GM10248 (cell line): ENCODE measurements at places on chromosomes 16 and 17.

- no peak for DNase-seq
These were observed 44.8 kb downstream of the CDYL2 start for GRCh38 chr16:80759419-80760162.

DNA sequence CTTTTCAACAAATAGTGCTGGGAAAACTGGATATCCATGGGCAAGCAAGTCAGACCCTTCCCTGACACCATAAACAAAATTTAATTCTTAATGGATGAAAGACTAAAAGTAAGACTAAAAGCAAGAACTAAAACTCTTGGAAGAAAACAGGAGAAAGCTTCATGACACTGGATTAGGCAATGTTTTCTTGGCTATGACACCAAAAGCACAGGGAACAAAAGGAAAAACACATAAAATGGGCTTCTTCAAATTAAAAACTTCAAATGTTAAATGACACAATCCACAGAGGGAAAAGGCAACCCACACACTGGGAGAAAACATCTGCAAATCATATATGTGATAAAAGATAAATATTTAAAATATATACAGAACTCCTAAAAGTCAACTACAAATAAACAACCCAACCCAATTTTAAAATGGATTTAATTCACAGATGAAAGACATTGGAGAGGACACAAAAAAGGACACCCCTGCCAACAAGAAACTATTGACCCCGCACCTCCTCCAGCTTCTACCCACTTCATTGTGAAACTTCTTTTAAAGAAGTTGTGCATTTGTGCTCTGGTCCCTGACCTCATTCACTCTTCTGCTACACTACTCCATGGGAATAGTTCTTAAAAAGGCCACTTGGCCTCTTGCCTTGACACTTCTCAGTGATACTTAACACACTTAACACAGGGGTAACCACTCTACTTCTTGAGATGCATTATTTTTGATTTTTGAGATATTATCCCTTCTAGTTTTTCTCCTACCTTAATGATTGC lies 80.3 kb downstream of the TRIM37 start:
- no peak for DNase-seq

GRCh38 chr17:28643983-28644786 lies 773 bp downstream of the BLTP2 start:
- peak; percentile 57 for DNase-seq

GRCh38 chr16:87212026-87212425 lies 105.2 kb downstream of the C16orf95 start:
- no peak for DNase-seq

- no peak for DNase-seq
These were observed 19.5 kb downstream of the PMM2 start for GRCh38 chr16:8816967-8817655.

- DNase-seq = no peak
These were observed 57.0 kb downstream of the BMERB1 start for GRCh38 chr16:15491411-15491810.

DNA sequence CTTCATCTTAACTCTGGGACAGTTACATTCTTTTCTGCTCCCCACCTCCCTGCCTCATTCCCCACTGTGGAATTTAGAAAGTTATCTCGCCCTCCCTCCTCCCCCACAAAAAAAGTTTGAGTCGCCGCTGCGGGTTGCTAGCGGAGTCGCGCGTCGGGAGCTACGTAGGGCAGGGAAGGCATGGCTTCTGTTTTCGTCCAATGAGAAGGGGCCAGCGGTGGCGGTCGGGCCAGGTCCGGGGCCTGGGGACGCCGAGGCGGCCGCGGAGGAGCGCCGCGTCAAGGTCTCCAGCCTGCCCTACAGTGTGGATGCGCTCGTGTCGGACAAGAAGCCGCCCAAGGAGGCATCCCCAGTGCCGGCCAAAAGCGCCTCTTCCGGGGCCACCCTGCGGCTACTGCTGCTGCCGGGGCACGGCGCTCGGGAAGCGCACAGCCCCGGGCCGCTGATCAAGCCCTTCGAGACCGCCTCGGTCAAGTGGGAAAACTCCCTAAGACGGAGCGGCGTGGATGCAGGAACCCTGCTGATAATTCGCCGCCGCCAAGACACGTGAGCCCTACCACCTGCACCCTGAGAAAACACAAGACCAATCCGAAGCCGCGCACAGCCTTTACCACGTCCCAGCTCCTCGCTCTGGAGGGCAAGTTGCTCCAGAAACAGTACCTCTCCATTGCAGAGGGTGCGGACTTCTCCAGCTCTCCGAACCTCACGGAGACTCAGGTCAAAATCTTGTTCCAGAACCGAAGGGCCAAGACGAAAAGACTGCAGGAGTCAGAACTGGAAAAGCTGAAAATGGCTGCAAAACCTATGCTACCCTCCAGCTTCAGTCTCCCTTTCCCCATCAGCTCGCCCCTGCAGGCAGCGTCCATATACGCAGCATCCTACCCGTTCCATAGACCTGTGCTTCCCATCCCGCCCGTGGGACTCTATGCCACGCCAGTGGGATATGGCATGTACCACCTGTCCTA lies 8.9 kb downstream of the OR4D1 start:
- no peak for DNase-seq

GRCh38 chr16:82814059-82814458 lies 187.3 kb downstream of the CDH13 start:
- DNase-seq = no peak

- DNase-seq = no peak
These were observed 11.3 kb downstream of the MCRIP1 start for GRCh38 chr17:81821603-81822311.

GRCh38 chr17:49597928-49598655 lies 22.4 kb downstream of the NXPH3 start:
- no peak for DNase-seq

GRCh38 chr17:60846175-60846574 lies 168.5 kb downstream of the BCAS3 start:
- DNase-seq = no peak

- DNase-seq = no peak
These were observed 963.1 kb upstream of the GOT2 start for GRCh38 chr16:59697236-59697635.

GRCh38 chr17:17088541-17089525 lies 46.6 kb downstream of the MPRIP start:
- no peak for DNase-seq

GRCh38 chr16:89442990-89443726 lies 47.2 kb downstream of the ANKRD11 start:
- DNase-seq = no peak

GRCh38 chr17:76131692-76132573 lies 9.1 kb downstream of the FOXJ1 start:
- no peak for DNase-seq

DNA sequence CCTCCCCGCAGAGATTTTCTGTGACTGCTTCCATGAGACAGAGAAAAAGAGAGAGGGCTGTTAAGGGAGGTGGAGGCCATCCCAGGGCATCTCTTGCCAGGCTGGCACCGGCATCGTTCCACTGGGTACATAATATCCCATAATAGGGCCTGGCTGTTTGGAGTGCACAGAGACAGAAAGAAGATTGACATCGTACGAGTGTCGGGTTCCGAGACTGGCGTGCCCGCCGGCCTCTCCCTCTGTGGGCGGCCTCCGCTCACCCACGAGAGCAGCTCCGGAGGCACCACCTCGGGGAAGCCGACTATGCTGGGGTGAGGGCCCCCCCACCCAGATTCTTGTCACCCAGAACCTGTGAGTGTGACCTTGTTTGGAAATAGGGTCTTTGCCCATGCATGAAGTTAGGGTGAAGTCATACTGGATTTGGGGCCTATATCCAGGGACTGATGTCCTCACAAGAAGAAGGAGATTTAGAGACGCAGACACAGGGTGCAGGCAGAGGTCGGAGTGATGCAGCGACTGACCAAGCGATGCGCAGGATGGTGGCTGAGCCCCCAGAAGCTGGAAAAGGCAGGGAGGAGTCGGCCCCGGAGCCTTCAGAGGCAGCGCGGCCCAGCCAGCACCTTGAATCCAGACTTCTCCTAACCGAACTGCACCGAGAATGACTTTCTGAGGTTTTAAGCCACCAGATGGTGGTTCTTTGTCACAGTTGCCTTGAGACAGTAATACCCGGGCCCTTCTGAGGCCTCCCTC lies 101.8 kb upstream of the CIBAR2 start:
- DNase-seq = no peak

GRCh38 chr17:21243516-21244303 lies 9.5 kb downstream of the NATD1 start:
- DNase-seq = no peak

DNA sequence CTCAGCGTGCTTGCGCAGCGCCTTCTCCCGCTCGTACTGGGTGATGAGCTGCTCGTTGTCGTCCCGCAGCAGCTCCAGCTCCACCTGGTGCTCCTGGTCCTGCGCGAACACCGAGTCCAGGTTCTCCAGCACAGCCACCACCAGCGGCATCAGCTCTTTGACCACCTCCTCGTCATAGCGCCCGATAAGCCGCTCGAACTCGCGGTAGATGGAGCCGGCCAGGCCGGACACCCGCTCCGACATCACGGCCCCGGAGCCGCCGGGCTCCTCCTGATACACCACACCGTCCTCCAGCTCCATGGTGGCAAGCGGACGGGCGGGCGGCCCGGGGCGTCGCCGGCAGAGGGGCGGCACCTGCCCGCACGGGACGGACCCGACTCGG lies 320 bp downstream of the SPAG9 start:
- peak; percentile 56 for DNase-seq

DNA sequence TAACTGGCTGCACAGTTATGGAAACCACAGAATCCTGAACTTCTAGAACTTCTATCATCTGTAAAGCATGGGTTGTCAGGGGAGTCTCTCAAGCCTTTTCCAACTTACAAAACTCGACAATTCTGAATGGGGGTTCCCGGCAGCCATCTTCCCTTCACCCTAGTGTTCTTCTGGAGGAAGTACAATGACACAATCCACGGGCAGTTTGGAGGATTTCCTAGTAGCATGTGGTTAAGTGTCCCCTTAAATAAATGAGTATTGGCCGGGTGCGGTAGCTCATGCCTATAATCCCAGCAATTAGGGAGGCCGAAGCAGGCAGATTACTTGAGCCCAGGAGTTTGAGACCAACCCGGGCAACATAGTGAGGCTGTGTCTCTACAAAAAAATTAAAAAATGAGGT lies 2.1 kb downstream of the SLC16A6 start:
- peak; percentile 52 for DNase-seq

- DNase-seq = no peak
These were observed 2.0 kb upstream of the TMEM238L start for GRCh38 chr17:10805911-10806310.

DNA sequence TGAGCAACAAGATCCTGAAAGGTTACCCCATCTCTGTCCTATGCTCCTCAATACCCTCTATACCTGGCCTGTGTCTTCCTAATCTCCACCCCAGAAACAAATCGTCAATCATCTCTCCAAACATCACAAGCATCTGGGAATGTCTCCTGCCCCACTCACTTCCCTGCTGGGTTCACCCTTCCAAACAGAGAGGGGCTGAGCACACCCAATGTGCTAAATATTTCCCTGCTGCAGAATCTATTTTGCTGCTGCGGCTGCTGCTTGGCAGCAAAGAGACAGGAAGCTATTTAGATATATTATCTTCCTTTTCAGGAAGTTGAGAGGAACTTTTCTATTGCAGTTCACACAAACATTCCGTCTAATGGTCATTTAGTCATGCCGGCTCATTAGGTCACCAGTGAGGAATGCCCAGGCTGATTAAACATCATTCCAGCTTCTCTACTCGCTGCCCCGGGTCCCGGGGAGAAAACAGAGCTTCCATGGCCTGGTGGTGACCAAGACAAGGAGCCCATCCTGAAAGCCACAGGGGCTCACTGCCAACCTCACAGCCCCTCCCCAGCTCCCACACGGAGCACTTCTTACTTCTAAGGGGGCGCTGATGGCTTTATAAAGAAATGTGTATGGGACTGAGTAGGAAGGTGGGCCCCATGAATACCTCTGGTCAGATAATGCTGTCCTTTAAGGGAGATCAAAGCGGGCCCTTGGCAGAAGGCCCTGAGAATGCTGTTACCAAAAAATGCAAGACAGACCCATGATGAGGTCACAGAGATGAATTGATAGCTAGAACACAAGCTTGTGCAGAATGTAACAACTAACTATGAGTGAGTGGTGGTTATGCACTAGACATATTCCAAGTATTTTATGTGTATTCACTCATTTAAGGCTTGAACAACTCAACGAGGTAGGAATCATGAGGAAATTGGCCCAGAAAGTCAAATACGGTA lies 218.3 kb downstream of the SOX9 start:
- no peak for DNase-seq

DNA sequence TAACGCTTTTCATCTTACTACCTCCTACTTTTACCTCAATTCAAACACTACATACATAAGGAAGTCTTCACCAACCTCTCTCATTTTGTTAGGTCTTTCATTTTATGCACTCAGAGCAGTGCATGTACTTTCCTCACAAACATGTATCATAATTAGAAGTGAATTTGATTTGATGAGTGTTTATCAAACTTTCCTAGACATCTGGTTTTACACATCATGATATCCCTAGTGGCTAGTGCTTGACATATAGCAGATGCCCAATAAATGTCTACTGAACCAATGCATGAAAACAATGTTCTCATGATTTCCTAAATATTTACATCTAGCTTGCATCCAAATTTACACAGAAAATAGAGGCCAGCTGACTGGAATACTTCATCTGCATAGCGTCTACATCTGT lies 323.4 kb upstream of the KIF2B start:
- DNase-seq = no peak

GRCh38 chr17:17876959-17877528 lies 40.3 kb upstream of the SREBF1 start:
- DNase-seq = no peak

- no peak for DNase-seq
These were observed 329.4 kb upstream of the CDH5 start for GRCh38 chr16:66036793-66037715.

DNA sequence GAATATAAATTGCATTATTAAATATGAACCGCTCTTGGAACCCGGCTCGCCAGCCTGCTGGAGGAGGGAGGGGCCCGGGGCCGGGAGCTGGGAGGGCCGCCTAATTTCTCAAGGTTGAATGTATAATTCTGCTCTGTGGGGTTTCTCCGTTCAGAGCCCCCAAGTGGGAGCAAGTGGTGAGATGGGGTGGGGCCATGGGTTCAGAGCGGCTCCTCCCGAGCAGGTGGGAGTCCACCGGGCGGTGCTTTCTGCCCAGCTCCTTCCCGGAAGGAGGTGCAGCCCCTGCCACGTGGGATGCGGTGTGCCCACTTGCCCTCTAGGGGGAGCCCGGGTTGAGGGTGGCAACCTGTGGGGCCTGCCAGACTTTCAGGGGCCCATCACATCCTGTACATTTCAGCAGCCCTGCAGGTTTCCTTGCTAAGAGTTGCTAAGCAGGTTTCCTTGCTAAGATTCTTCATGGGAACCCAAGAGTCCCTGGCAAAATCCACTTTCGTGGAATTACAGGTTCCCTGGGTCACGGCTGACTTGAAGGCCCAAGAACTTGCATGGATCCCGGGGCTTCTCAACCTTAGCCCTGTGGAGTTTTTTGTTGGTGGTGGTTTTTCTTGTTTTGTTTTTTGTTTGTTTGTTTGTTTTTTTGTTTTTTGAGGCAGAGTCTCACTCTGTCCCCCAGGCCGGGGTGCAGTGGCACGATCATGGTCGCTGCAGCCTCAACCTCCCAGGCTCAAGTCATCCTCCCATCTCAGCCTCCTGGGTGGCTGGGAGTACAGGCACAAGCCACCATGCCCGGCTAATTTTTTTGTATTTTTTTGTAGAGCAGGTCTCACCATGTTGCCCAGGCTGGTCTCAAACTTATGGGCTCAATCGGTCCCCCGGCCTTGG lies 196.7 kb upstream of the GSE1 start:
- peak; percentile 78 for DNase-seq
